Lower lobe of right lung (tissue), 2 donors: ENCODE measurements at places on chromosomes 6 and 20.

- H3K4me1 ChIP-seq, result peaks cover 39% of the 10 kb centered on the region
- no peak overlapping the region for H3K4me3 ChIP-seq
- no peaks in the 10 kb centered on the region for H3K27me3 ChIP-seq
- DNase-seq, result no peak
These were observed 57.5 kb downstream of the RIN2 start for GRCh38 chr20:19815553-19815991.

GRCh38 chr20:1275919-1276318, 9.8 kb downstream of the SNPH start:
- no peaks in the 10 kb centered on the region for H3K36me3 ChIP-seq
- no peak overlapping the region for H3K27ac ChIP-seq
- H3K27me3 ChIP-seq, result no peaks in the 10 kb centered on the region
- DNase-seq, result no peak
- no peak overlapping the region for H3K4me3 ChIP-seq

- no peaks in the 10 kb centered on the region for H3K36me3 ChIP-seq
- H3K27ac ChIP-seq, result no peak overlapping the region
- no peak for DNase-seq
- no peaks in the 10 kb centered on the region for H3K27me3 ChIP-seq
- no peaks in the 10 kb centered on the region for H3K4me1 ChIP-seq
- H3K4me3 ChIP-seq, result no peak overlapping the region
These were observed 114.4 kb upstream of the MAP3K7 start for GRCh38 chr6:90701146-90701781.

- no peaks in the 10 kb centered on the region for H3K4me1 ChIP-seq
- no peak for DNase-seq
- no peak overlapping the region for H3K4me3 ChIP-seq
- H3K36me3 ChIP-seq, result no peaks in the 10 kb centered on the region
- H3K27ac ChIP-seq, result no peak overlapping the region
These were observed 575.3 kb downstream of the RNF144B start for GRCh38 chr6:18962361-18962905.

- H3K27me3 ChIP-seq, result no peaks in the 10 kb centered on the region
- no peak overlapping the region for H3K4me3 ChIP-seq
These were observed 172.9 kb upstream of the CDYL start for GRCh38 chr6:4603291-4603690.

- DNase-seq, result no peak
- no peak overlapping the region for H3K4me3 ChIP-seq
- peaks cover 7% of the 10 kb centered on the region for H3K27me3 ChIP-seq
- H3K27ac ChIP-seq, result no peak overlapping the region
- no peaks in the 10 kb centered on the region for H3K36me3 ChIP-seq
These were observed 420.5 kb upstream of the SULF2 start for GRCh38 chr20:48205786-48206185.

DNA sequence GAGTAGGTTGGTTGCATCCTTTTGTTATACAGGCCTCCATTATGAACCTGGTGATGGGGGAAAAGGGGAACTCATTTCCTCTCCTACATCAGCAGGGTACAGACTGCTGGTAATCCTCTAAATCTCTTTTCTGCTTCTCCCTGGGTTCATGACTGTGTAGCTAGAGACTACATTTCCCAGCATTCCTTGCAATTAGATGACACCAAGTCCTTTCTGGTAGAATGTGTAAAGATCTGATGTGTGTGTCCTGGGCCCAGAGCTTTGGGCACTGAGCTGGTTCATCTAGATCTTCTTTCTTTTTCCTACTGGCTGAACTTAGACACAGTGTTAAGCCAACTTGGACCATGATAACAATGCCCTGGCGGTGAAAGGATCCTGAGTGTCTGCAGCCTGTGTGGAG, 104.7 kb upstream of the IFNGR1 start:
- H3K4me3 ChIP-seq, result no peak overlapping the region
- no peaks in the 10 kb centered on the region for H3K27me3 ChIP-seq
- H3K27ac ChIP-seq, result no peak overlapping the region
- DNase-seq, result no peak

DNA sequence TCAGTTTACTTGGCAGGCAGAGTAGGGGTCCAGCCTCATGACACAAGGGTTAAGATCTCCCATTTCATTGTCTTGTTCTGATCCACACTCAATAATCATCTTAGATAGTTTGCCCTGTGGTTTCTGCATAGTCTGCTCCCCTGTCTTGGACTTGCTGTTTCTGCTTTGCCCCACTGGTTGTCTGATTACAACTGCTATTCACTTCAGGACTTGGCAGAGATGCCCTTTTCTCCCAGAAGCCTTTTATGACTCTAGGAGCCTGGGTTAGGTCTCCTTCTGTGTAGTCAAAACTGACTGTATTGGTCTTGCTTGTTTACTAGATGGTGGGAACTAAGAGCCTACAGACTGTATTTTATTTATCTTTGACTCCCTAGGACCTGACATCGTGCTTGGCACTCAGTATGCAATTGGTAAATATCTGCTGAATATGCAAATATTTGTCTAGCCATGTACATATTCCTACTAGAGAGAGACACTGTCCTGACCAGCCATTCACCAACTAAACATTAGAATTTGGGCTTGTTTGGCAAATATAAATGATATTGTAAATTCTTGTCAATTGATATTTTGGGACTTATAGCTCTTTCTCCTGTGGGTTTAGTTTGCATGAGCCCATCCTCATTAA, 165.9 kb upstream of the KCNK16 start:
- no peak overlapping the region for H3K4me3 ChIP-seq
- no peak for DNase-seq
- no peaks in the 10 kb centered on the region for H3K27me3 ChIP-seq
- no peak overlapping the region for H3K27ac ChIP-seq

DNA sequence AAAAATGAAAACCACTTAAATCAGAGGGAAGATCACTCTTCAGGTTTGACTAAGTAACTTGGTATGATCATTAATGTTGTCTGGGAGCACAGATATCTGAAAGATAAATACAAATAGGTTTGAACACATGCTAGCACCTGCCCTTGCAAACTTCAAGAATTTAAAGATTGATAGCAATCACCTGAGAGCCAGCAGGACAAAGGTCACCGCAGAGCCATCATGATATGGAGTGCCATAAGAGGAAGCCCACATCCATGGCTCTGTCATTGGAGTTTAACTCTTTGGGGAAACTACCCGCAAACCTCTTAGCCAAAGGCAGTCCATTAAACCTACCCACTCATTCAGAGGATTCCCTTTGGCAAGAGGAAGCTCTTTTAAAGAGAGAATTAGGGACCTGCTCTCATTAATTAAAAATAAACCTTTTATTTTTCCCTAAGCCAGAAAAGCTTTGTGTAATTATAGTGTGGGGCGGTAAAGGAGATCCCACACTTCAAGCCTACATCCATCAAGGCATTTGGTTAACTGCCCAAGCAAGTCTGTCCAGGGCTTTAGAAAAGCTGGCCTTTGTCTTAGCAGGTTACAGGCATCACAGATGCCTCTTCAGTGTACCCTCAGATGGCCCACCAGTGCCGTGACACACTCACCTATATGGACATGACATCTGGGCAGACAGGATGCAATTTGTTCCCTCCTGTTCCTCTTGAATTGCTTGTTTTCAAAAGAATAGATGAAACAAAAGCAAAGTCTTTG, 73.0 kb downstream of the SASH1 start:
- H3K36me3 ChIP-seq, result no peaks in the 10 kb centered on the region
- H3K4me1 ChIP-seq, result peaks cover 31% of the 10 kb centered on the region
- no peak overlapping the region for H3K4me3 ChIP-seq
- H3K27ac ChIP-seq, result no peak overlapping the region
- DNase-seq, result no peak

DNA sequence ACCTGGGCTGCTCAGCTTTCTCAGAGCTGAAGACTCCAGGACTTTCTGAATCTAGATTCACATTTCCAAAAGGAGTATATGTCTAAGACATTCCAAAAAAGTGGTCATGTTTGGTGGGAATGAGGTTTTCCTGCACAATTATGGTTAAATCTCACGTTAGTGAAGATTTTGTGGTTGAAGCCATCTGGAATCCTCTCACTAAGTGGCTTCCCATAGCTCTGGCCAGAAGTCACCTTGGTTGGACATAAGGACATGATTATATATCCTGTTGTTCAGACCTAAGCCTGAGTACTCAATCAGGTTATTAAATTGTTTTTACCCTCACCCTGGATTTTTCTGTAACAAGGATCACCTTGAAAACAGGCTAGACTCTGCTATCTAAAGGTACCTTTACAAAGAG, 176.1 kb upstream of the PLN start:
- no peak for DNase-seq
- no peaks in the 10 kb centered on the region for H3K36me3 ChIP-seq
- H3K4me1 ChIP-seq, result no peaks in the 10 kb centered on the region
- H3K27me3 ChIP-seq, result no peaks in the 10 kb centered on the region
- H3K27ac ChIP-seq, result no peak overlapping the region

- H3K4me1 ChIP-seq, result peaks cover 37% of the 10 kb centered on the region
- H3K27me3 ChIP-seq, result no peaks in the 10 kb centered on the region
- no peak for DNase-seq
These were observed 114.9 kb upstream of the DST start for GRCh38 chr6:56757588-56757984.

GRCh38 chr6:151389618-151390275, 1.6 kb downstream of the ZBTB2 start:
- no peaks in the 10 kb centered on the region for H3K27me3 ChIP-seq
- H3K4me3 ChIP-seq, result peak overlapping the region; percentile 84
- H3K4me1 ChIP-seq, result peaks cover 53% of the 10 kb centered on the region
- peak; percentile 65 for DNase-seq

GRCh38 chr20:61577065-61577464, 325.0 kb downstream of the CDH4 start:
- H3K27ac ChIP-seq, result no peak overlapping the region
- no peak overlapping the region for H3K4me3 ChIP-seq
- H3K4me1 ChIP-seq, result no peaks in the 10 kb centered on the region
- no peaks in the 10 kb centered on the region for H3K36me3 ChIP-seq
- H3K27me3 ChIP-seq, result peaks cover 4% of the 10 kb centered on the region

DNA sequence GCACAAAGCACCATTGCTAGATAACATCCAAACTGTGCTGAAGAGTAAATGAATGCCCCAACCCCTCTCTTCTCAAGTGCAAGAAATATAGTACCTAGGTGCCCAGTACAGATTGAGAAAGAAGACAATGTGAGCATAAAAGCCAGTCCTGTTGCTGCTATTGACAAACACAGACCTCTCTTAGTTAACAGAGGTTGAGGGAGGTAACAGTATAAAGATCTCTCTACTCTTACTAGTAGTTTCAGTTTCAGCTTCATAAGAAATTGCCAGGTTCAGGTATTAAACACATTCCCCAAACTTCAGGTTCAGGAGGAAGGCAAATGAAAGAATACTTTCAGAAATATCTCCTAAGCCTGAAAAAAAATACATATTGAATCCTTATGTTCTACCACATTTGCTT, 31.4 kb downstream of the TBC1D32 start:
- H3K36me3 ChIP-seq, result no peaks in the 10 kb centered on the region
- no peaks in the 10 kb centered on the region for H3K27me3 ChIP-seq
- H3K4me1 ChIP-seq, result no peaks in the 10 kb centered on the region
- no peak for DNase-seq
- H3K4me3 ChIP-seq, result no peak overlapping the region
- no peak overlapping the region for H3K27ac ChIP-seq

DNA sequence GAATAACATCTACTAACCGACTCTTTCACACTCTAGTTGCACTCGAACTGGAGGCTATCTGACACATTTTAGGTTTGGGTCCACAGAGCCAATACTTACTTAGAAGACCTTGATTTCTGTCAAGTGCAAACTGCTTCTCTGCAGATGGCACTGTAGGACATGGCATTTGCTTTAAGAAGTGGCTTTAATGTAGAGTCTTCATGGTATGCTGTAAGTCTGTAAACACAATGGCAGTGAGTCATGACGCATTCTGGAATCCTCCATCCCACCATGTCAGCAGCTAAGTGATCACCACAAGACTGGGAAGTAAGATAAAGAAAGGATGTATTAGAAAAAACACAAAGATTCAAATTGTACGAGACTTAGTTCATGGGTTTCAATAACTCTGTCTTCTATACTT, 377.0 kb upstream of the NOX3 start:
- no peak for DNase-seq
- no peak overlapping the region for H3K27ac ChIP-seq
- no peak overlapping the region for H3K4me3 ChIP-seq
- no peaks in the 10 kb centered on the region for H3K27me3 ChIP-seq
- no peaks in the 10 kb centered on the region for H3K36me3 ChIP-seq
- H3K4me1 ChIP-seq, result no peaks in the 10 kb centered on the region

DNA sequence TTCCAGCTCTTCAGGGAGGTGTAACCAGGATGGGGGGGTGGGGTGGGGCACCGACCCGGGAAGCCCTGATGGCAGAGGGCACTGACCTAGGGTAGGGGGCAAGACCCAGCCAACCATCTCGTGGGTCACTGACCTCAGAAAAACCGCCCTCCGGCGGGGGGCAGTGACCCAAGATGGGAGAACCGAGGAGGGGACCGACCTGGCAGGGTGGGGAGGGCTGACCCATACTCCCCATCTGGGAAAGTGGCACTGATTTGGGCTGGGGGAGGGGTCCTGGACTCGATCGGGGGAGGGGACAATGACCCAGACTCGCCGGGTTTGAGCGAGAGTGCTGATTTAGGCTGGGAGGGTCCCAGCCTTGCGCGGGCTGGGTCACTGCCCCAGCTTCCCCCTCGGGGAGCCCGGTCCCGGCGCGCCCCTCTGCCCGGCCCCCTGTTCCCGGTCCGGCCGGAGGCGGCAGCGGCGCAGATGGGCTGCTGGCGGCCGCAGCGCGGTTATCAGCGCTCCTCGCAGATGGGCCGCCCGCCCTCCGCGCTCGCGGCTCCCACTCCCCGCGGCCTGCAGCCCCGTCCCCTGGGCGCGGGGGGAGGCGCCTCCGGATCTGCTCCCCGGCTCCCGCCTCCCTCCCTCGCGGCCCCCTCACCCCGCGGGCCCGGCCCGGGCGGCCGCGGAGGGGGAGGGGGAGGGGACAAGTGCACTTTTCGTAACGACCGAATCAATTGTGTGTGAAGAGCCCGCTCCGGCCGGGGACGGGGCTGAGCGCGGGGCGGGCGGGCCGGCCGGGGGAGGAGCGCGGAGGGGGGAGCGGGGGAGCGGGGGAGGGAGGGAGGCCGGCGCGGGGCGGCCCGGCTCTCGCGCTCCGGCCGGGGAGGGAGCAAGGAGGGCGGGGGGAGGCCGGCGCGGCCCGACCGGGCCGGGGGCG, 2.2 kb downstream of the NOL4L start:
- H3K4me1 ChIP-seq, result peaks cover 4% of the 10 kb centered on the region
- no peak overlapping the region for H3K27ac ChIP-seq
- DNase-seq, result no peak
- H3K27me3 ChIP-seq, result peaks cover 28% of the 10 kb centered on the region
- H3K36me3 ChIP-seq, result no peaks in the 10 kb centered on the region

GRCh38 chr6:32439139-32439538, 548 bp upstream of the HLA-DRA start:
- DNase-seq, result no peak
- H3K27ac ChIP-seq, result peak overlapping the region; percentile 88
- no peak overlapping the region for H3K4me3 ChIP-seq
- H3K4me1 ChIP-seq, result peaks cover 15% of the 10 kb centered on the region
- no peaks in the 10 kb centered on the region for H3K27me3 ChIP-seq

GRCh38 chr6:47162793-47163192, 120.7 kb upstream of the ADGRF1 start:
- no peaks in the 10 kb centered on the region for H3K27me3 ChIP-seq
- H3K27ac ChIP-seq, result no peak overlapping the region
- DNase-seq, result no peak
- no peaks in the 10 kb centered on the region for H3K36me3 ChIP-seq

GRCh38 chr6:20109526-20109925, 102.7 kb downstream of the MBOAT1 start:
- no peak for DNase-seq
- H3K27me3 ChIP-seq, result no peaks in the 10 kb centered on the region
- H3K36me3 ChIP-seq, result peaks cover 63% of the 10 kb centered on the region
- H3K4me3 ChIP-seq, result no peak overlapping the region
- no peaks in the 10 kb centered on the region for H3K4me1 ChIP-seq

- no peaks in the 10 kb centered on the region for H3K36me3 ChIP-seq
- H3K27me3 ChIP-seq, result peaks cover 45% of the 10 kb centered on the region
- H3K4me3 ChIP-seq, result no peak overlapping the region
- no peaks in the 10 kb centered on the region for H3K4me1 ChIP-seq
- peak; percentile 67 for DNase-seq
These were observed 47.8 kb downstream of the CDH22 start for GRCh38 chr20:46260480-46260879.
